Right atrium auricular region (tissue), 2 donors: ENCODE measurements at places on chromosomes 2 and 18.

DNA sequence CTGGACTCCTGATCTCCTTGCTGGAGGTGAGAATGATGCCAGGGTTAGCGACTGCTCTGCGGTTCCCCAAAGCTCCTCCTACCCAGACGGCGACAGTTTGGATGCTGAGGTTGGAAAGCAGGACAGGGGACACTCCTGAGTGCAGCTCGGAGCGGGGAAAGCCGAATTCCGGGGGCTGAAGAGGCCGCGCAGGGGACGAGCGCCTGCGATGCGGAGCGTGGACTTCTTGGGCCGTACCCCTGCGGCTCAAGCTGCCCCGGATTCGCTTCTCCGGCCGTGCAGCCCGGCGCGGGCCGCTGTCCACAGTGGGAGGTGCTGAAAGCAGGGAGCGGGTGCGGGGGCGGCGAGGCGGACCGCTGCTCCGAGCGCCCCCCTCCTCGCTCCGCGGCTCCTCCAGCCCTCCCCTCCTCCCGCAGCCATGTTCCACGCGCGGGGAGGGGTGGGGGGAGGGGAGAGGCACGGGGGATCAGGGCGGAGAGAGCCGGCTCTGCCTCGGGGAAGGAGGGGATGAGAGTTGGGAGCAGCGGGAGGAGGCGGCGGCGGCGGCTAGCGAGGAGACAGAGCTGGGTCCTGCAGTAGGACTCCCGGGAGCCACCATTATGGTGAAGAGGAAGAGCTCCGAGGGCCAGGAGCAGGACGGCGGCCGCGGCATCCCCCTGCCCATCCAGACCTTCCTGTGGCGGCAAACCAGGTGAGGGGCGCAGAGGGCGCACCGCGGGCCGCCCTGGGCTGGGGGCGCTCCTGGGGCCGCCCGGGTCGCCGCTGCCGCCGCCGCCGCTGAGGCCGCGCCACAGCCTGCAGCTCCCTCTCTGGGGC lies at the start of gene UNC80:
Gene UNC80, plus strand, starts transcription at position 359 of the 816 bp plus-strand sequence. Its CDS starts 241 bp downstream, at position 600.
- no peak for DNase-seq

DNA sequence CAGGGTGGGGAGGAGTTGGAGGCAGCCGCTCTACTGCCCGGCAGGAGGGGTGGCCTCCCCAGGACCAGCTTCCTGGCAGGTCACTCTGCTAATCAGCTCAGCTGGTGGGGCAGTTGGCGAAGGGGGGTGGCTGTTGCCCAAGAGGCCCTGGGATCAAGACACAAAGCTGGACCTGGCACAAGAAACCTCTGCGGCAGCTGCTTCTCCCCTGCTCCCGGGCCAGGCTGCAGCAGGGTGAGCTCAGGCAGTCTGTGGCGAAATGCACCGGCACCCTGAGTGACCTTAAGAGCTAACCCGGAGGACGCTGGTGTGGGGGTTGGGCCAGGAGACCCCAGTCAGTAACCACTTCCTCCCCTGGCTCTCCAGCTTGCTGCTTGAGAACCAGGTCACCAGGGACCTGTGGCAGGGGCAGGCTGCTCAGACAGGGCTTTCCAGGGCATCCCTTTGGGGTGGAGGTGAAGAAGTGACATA lies 31.1 kb downstream of the TOGARAM2 start:
- peak; percentile 80 for DNase-seq

GRCh38 chr2:70116936-70117552 lies 29.8 kb downstream of the PCBP1 start:
- no peak for DNase-seq

DNA sequence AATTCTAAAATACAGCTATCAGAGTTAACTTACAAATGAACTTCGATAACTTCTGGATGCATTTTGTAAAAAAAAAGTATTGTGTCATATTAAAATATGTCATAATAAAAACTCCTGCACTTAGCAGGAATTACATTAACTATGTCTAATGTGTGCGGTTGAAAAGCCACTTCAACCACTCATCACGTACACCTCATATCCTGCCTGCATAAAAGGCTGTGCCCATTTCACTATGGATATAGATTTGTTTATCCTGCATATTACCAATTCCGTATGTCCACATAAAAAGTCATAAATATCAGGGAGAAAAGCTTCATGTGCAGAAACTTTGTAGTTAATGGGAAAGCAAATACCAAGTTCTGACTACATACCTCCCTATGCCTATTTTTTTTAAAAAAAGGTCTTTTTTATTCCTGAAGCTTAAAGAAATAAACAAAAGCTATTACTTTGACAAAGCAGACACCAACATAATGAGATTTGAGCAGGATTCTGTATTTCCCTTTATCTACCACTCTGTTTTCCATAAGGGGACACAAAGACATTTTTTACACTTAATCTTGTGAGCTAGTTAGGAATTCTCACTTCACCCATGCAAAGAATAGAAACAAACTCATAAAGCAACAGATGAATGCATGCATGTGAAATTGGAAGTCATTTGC lies 96.1 kb downstream of the PPP1R1C start:
- DNase-seq, result no peak

DNA sequence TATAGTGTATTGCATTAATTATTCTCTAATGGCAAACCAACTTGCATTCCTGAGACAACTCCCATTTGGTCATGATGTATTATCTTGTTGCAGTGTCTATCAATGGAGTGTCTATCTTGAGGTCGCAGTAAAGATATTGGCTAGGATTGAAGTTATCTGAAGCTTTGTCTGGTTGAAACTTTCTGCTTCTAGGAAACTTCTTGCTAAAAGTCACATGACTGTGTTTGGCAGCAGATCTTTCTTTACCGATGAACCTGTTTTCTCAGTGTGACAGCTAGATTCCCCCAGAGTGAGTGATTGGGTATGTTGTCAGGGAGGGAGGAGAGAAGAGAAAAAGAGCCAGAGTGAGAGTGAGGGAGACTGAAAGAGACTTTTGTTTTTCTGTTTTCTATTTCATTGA lies 119.6 kb downstream of the QPCT start:
- no peak for DNase-seq

- DNase-seq, result no peak
Observed at GRCh38 chr2:98768384-98769113, 37.6 kb upstream of the MGAT4A start.

DNA sequence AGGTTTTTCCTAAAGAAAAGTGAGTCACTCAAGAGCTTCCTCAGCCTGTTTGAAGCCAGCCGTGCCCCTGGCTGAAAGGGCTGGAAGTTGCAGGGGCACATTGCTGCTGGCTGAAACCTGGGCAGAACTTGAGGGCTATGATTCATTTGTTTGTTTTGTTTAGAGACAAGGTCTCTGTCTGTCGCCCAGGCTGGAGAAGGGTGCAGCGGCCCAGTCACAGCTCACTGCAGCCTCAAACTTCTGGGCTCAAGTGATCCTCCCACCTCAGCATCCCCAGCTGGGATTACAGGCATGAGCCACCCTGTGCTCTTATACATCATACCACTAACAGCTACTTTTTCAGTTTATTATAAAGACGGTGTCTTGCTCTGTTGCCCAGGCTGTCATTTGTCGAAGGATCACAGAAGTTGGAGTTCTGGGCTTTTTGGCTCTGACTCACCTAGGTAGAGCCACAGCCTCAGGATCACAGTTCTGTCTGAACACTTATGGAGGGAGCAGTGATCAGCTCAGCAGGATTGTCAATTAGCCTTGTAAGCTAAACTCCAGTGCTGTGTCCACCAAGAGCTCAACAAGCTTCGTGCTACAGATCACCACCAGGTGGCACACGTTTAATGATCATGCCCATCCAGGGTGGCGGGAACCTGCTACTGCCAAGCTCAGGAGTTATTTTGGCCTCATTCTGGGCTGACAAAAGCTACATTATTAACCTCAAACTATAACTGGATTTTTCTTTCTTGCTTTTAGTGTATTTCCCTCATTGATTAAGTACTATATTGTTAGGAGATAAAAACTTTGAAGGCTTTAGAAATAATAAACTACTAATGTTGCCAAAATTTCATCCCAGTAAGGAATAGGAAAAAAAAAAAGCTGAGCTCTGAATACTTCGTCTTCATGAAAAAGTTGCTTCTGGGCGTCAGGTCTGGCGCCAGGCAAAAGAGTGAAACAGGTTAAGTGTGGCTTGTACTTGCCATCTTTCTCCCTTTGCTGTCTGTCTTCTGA lies 57.9 kb downstream of the ARHGEF33 start:
- DNase-seq, result peak; percentile 68

GRCh38 chr2:161042990-161043625 lies 117.1 kb upstream of the TANK start:
- no peak for DNase-seq

DNA sequence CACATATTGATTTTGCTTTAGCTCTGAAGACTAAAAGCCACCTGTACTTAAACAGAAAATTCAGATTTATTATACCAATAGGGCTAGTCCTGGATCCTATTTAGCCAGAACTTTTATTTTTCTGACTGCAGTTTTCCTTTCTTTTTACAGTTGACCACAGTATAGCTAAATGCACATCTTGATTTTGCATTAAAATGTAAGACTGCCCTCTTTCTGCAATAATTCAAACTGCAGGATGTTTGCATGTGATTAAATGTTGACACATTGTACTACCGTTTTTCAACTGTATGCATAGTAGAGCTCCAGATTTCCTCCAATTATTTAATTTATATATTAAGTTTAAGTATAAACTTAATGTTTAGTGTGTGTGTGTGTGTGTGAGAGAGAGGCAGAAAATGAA lies 1262.9 kb downstream of the SUCLG1 start:
- no peak for DNase-seq

DNA sequence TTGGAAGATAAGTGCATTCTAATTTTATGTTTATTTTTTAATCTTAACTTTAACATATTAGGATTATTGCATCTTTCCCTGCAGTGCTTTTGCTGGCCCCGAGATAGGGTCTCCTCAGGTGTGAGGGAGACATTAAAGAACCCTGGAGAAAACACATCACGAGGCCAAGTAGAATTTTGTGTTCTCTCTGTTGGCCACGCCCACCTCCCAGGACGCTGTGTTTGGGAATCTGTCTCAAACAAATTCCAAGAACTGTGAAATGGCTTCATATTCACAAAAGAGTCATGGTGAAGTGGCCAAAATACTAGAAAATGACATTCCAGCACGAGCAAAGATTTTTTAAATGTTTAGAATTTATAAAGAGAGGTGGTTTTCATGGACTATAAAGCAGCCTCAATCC lies 27.3 kb downstream of the RNF144A start:
- DNase-seq, result peak; percentile 61

GRCh38 chr18:36406805-36407204 lies 109.3 kb downstream of the FHOD3 start:
- DNase-seq, result no peak

DNA sequence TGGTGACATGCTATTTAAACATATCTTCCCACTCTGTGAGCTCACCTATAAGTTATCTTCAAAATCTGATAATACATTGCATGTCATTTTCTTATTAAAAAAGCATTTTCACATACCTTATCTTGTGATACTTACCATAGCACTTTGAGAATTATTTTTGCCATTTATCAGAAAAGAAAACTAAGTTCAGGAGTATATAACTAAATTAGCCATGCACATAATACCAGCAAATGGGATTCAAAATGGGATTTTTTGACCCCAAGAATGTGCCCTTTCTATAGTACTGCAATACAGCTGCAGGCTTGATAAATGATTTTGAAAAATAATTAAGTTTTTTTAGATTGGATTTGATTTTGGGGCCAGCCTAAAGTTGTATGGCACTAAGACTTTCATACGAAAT lies 41.2 kb downstream of the SLC8A1 start:
- no peak for DNase-seq

DNA sequence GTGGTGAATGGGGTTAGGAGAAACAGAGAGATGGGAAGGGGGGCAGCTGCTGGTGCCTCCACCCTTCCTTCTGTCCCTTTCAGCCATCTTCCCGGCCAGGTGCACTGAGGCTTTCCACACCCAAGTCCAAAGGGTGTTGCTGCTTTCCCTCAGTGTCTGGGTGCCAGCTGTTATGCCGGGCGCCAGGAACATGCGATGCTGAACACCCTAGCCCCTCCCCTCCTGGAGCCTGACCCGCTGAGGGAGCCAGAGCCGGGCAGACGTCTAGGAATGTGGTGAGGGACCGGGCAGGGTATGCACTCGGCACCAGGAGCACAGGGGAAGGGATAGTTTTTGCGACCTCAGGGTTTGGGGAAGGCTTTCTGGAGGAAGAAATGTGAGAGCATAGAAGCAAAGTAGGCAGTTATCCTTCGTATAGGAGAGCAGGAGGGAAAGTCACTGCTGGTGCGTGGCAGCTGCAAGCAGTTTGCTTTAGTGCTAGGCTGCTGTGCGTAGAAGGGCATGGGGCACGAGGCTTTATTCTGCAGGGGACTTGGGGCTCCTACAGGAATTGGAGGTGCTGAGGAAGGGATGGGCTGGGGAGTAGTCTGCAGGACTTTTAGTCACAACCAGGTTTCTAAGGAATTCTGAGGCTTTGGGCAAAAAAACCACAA lies 147.7 kb downstream of the TSN start:
- DNase-seq, result peak; percentile 68

DNA sequence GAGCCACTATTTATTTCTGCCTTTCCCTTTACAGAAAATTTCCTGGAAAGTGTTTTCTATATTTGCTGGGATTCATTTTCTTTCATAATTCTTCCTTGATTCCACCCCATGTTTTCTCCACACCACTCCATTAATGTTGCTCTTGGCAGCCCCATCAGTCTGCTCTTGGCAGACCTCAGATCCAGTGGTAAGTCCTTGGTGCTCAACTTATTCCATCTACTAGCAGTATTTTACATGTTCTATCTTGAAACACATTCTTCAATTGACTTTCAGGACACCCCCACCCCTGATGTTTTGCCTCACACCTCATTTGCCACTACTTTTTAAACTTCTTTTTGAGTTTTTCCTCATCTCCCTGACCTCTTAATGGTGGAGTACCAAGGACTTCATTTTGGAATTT lies 65.0 kb downstream of the HNMT start:
- DNase-seq, result no peak

DNA sequence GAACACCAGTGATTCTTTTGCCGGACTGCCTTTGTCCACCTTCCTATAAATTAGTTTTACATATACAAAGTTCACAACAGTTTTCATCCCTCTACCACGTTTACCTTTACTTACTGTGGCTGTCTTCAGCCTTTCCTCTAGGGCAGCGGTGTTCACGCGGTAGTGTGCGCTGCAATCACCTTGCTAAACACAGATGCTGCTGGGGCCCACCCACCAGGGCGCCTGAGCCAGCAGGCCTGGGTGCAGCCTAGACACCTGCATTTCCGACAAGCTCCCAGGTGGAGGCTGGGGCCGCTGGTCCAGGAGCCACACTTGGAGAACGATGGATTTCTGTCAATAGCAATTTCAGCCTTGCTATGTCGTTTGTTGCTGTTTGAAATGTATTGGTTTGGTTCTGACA lies 83.1 kb downstream of the NDUFA10 start:
- DNase-seq, result no peak

GRCh38 chr2:157476953-157477709 lies 33.2 kb upstream of the CYTIP start:
- DNase-seq, result no peak

- no peak for DNase-seq
Observed at GRCh38 chr2:109333414-109334210, 204.6 kb downstream of the SH3RF3 start.

- DNase-seq, result no peak
Observed at GRCh38 chr2:86230961-86231360, 31.7 kb downstream of the MRPL35 start.

- DNase-seq, result no peak
Observed at GRCh38 chr2:69163109-69163508, 150.1 kb downstream of the ANTXR1 start.

DNA sequence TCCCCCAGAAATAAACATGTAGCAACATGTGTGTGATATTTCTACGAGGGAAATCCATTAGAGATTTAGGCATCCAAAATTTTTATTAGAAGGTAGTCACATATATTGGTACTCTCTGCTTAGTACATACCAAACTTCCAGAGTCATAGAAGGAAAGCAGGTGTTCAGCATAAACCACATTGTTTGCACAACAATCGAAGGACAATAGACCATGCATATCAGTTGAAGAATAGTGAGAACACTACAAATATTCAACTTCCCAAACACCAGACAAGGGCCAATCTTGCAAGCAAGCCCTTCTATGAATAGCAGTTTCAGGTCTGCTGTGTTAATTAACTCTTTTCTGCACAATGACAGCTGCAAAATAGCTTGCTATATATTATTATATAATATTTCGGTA lies 702.2 kb downstream of the ERBB4 start:
- no peak for DNase-seq
